ENCODE measurements at places on chromosomes 1 and 21.

DNA sequence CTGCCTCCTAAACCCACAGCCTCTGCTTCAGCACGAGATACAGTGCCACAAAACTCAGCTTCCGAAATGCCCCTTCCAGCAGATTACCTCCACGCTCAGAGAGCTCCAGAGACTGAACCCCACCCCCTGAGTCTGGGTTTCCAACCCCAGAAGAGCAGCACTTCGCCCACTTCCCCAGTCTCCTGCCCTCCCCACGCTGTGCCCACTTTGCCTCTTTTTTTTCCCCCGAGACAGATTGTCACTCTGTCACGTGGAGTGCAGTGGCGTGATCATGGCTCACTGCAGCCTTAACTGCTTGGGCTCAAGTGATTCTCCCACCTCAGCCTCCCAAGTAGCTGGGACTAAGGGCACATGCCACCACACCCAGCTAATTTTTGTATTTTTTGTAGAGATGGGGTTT, 10.1 kb downstream of the ICMT start:
- no peak for DNase-seq

DNA sequence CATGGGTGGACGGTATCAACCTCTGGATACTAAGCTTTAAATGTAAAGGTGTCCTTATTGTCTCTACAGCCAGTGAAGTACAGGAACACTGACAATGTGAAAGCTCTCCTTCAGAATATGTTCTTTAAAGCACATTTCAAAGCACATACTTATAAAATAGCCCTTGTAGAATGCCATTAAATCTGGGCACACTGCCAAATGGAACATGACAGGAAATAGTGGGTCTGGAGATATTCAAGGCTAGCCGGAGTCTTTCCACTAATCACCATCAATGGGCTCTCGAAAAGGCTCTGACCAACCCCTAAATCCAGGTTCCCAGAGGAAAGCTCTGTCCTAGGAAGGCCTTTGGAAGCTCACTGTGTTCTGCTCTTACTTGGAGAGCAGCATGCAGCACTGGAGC, 46.6 kb downstream of the PLD5 start:
- no peak for DNase-seq

GRCh38 chr1:27011058-27011764, 1.4 kb downstream of the TENT5B start:
- DNase-seq = no peak

GRCh38 chr1:214967865-214968575, 114.5 kb upstream of the KCNK2 start:
- DNase-seq = no peak

DNA sequence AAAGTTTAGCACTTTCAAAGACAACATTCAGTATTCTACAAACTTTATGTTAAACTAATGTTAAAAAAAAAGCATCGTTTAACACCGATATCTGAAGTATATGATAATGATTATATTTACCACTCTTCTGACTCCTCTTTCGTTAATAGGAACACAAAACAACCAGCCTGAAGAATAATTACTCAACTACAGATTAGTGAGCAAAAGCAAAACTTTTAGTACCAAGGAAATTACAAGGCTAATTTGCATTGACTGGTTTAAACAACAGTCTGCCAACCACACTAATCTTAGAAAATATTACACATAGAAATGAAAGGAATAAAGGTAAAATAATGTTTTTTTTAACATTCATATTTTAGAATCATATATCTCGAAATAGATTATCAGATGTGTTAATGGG, 500.7 kb downstream of the LMO4 start:
- no peak for DNase-seq

GRCh38 chr1:235557495-235557894, 53.2 kb upstream of the B3GALNT2 start:
- DNase-seq = peak; percentile 2

DNA sequence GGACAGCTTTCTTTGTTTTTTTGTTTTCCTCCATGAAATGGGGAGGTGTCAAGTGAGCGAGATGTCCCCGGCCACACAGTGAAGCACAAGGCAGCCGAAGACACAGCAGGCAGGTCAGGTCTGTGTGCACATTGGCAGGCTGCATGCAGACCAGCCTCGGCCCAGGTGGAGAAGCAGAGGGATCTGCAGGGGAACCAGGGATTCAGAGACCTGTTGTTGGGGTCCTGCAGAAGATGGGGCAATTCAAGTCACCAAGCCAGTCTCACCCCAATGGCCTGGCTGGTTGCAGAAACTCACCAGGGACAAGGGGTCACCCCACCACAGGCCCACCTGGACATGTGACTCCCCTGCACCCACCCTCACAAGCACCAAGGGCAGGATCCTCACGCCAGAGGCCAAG, 4.0 kb upstream of the ABCG1 start:
- DNase-seq = no peak

- no peak for DNase-seq
These were observed 76.7 kb downstream of the ASH1L start for GRCh38 chr1:155485945-155486344.

DNA sequence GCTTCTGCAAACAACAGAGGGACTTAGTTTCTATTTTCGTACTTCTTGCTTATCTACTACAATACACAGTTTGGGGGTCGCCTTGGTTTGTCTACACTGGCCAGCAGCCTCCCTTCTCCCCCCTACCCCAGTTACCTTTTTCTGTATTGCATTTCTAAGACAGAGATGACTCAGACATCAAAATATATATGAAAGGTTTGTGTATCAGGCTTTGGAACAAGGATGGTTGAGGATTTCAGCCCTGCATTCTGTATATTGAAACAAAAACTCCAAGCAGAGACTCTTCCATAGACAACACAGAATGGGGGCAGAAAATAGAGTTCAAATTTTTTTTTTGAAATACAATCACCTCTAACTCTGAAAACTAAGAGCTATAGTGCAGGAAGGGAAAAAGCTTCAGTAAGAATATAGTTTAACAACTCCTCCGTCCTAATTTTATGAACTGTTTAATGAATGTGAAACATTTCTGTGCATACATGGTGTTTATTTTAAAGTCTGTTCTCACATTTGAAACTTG, 1.9 kb downstream of the SAMD13 start:
- DNase-seq = no peak

DNA sequence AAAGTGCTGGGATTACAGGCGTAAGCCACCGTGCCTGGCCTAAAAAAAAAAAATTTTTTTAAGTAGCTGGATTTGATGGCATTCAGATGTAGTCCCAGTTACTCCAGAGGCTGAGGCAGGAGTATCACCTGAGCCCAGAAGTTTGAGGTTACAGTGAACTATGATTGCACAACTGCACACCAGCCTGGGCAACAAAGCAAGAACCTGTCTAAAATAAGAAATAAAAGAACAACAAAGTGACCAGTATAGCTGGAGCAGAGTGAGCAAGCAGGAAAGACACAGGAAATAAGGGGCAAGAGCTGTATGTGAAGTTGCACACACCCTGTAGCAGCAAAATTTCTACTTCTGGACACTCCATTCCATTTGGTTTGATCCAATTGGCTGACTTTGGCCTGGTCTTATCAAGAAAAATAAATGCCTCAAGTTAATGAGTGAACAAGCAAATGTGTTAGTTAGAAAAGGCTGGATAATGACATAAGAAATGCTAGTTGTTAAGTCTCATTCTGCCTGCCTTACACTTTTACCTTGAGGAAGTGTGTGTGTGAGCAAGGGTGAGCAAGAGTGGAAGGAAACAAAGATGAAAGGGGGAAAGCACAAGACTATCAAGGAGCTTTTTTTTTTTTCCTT, 7.9 kb downstream of the ATP5IF1 start:
- DNase-seq = no peak

DNA sequence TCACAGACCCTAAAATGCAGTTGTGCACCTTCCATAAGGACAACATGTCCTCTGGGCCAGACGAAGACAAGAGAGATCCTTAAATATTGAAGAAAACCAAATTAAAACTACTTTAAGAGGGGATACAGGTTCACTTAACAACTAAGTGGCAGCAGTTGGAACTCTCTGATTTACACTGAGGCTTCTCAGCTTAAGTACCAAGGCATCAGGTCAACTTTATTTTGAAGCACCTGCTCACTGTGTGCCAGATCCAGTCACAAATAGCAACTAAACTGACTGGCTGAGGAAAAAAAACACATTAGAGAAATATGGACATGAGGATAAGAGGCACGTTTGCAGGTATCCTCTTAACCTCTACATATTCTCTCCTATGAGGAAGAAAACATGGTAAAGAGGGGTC, 33.2 kb downstream of the SLC35D1 start:
- DNase-seq = no peak

DNA sequence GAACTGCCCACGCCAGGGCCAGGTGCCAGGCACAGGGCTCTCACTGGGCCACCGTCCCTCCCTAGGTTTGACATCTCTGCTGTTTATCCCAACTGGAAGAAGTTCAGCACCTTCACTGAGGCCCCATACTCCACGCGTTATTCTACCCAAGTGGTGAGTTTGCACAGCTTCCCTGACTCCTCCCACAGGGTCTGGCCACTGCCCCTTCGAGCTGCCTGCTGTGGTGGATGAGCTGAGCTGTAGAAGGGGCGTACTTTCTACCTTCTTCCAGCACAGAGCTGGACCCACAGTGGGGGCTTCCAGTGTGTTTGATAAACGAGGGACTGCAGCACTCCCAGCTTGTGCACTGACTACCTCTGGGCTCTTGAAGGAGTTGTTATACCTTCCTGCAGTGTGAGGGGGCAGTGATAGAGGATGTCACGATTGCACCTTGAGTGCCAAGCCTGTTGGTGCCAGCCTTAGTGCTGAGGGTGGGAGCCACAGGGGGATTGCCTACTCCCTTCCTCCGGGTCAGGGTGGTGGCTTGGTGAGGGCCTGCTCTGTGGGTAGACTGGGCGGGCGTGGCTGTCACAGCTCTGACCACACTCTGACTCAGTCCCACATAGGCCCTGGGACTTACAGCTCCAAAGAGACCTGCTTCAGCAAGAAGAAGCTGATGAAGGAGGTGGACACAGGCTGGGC, 5.9 kb upstream of the TTC22 start:
- DNase-seq = peak; percentile 58

DNA sequence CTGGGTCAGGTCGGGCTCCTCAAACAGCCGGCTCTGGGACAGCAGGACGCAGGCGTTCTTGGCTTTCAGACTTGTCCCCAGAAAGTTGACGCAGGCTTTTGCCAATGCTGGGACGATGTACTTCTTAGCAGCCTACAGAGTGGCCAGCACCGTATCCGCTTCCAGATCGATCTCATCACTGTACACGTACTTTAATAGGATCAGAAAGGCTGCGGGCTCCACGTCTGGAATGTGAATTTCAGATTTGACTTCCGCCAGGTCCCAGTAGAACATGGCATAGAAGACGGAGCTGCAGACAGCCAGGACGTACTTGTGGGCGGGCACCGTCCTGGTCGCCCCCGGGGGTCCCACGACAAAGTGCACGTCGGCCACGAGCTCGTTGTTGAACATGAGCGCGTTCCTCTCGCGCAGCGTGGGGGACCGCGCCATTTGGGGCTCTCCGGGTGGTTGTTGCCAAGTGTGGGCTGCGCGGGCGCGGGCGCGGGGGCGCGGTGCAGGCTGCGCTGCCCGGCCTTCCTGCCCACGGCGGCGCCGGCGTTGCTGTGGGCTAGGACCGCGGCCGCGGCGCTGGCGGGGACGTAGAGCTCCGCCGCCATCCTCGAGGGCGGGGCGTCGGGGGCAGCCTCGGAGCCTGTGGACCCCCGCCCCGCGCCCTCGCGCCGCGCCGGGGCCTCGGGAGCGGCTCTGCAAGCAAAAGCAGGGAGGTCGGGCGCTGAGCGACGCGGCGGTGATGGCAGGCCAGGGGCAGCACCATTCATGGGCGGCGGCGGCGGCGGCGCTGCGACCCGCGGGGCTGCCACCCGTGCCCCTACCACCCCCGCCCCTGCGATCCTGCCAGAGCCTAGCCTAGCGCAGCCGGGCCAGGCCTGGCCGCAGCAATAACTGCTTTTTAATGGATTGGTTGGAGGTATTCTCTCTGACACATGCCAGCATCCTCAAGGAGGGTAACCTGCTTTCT, 10.6 kb downstream of the CNR2 start:
- DNase-seq = no peak

GRCh38 chr1:20068722-20069121, 1.3 kb upstream of the PLA2G5 start:
- DNase-seq = no peak

DNA sequence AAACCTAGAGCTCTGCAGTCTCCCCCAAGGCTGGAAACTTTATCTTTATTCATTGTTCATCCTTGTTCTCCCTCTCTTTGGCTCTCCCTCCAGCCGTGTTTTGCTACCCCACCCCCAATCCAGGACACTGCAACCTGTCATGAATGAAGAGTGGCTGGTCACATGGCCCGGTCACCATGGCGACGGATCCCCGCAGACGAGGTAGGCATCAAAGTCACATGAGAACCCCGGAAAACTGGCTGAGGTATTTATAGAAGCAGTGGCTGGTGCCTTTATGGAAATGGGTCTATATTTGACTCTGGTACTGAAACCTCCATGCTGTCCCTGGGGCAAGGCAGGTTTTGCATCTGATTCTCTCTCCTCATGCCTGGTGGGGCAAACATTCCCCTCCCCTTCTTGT, 13.4 kb upstream of the SLC6A17 start:
- peak; percentile 18 for DNase-seq

GRCh38 chr1:36612881-36613280, 130.2 kb upstream of the CSF3R start:
- DNase-seq = no peak
